ENCODE measurements at places on chromosomes 13 and 19. TPM values are rescaled to one million over a fixed set of nuclear protein-coding genes. Genes with fewer than 3 reads are reported as not detected.

DNA sequence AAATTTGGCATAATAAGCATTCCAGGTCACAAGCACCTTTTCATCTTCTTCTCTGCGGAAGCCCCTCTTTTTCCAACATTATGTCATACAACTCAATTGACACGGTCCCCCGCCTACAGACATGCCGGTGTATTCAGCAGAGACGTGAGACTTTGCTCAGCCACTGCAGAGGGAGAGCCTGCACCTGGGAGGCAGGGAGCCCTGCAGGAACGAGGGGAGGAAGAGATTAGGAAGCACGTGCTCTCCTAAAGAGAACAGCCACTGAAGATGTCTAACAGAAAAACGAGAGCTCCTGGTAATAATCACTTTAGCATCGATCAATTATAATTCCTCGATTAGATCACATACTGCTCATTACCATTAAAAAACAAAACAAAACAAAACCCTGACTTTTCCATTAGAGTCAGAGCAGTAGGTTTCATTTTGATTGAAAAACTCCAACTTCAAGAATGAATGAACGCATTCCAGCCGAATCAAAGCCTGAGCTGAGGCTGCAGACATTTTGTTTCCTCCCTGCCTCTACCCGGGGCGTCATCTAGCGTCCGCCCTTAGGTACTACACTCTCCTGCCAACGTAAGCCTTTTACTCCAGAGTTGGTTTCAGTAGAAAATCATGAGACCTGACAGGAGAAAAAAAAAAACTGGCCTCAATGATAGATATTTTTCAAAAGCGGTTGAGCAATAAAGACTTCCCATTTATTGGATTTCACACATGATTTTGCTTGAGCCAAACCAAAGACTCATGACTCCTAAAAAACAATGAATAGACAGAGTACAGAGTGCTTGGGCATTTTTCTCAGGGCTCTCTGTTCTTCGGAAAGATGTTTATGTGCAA lies 194.5 kb downstream of the KATNAL1 start:
- no peak for DNase-seq

DNA sequence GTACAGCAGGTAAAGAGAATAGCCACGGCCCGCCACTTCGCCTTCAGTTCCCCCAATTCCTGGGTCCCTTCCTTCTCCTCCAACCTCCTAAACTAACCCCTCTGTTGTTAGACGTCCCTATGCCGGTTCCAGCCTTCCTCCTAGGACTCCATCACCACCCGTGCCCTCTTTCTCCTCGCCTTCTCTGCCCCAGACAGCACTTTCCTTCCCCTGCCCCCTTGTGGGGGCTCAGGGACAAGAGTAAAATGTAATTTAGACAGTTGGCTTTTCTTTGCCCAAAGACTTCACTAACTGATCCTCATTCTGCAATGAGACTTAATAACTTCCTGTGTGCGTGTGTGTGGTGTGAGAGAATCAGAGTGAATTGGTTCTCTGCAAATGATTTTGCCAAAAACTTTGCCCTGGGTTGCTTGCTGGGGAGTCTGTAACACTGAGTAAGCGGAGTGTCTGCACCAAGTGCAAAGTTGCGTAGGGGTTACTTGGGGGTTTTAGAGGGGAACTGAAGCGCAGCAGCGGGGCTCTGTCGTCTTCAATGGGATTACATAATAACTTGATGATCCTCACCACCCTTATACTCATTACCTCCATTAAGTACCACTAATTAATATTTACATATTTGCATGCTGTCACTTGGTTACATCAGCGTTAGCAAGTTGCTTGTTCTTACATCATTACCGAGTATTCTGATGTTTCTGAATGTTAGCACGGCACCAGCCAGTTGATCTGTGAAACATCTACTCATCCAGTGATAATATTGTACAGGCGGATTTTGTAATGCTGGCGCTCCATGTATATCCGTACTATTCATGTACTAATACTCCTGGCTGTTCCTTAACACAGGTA lies 19.9 kb upstream of the SGCG start:
- no peak for DNase-seq

- no peak for DNase-seq
Observed at GRCh38 chr19:1231729-1232637, 5.8 kb downstream of the CBARP start.

DNA sequence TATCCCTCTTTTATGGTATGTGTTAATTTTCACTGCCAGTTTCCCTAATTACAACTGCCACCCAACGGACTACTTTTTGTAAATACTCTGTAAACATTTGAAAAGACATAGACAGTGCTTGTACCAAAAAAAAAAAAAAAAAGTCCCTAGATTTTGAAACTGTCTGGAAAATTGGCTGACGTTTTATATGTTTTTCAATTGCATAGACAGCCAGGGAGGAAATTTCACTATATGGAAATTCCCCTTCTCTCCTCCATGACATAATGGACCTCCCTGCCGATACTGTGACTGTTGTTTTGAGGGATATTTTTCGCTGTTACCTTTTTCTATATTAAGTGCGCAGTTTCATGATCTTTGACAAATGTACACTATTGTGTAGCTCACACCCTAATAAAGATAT lies 43.4 kb downstream of the C13orf42 start:
- no peak for DNase-seq

- no peak for DNase-seq
Observed at GRCh38 chr13:109881961-109882558, 95.7 kb upstream of the IRS2 start.

- no peak for DNase-seq
Observed at GRCh38 chr19:45968626-45969025, 5.0 kb downstream of the NOVA2 start.

GRCh38 chr13:45718063-45718462 lies 15.9 kb downstream of the CBY2 start:
- DNase-seq = no peak

Gene SERTAD3
- total RNA-seq = 15.8 TPM

Gene OLFM2
- 1.1 TPM for total RNA-seq

Gene COX7A1
- total RNA-seq = 4.8 TPM

Gene FXYD7
- total RNA-seq = not detected

Gene PRR12
- total RNA-seq = 26.1 TPM

Gene IL4I1
- total RNA-seq = 20.6 TPM
